H54 (cell line): ENCODE measurements at places on chromosomes 11 and 22.

- DNase-seq: no peak
These were observed 39.0 kb upstream of the SUSD2 start for GRCh38 chr22:24142241-24142640.

GRCh38 chr11:5937868-5938602 lies 4.0 kb upstream of the OR56A3 start:
- no peak for DNase-seq

GRCh38 chr11:57143459-57143858 lies 38.3 kb upstream of the LRRC55 start:
- DNase-seq: no peak

GRCh38 chr11:99634581-99634980 lies 613.8 kb downstream of the CNTN5 start:
- no peak for DNase-seq

- DNase-seq: no peak
These were observed 18.8 kb upstream of the SLCO2B1 start for GRCh38 chr11:75132080-75132479.

DNA sequence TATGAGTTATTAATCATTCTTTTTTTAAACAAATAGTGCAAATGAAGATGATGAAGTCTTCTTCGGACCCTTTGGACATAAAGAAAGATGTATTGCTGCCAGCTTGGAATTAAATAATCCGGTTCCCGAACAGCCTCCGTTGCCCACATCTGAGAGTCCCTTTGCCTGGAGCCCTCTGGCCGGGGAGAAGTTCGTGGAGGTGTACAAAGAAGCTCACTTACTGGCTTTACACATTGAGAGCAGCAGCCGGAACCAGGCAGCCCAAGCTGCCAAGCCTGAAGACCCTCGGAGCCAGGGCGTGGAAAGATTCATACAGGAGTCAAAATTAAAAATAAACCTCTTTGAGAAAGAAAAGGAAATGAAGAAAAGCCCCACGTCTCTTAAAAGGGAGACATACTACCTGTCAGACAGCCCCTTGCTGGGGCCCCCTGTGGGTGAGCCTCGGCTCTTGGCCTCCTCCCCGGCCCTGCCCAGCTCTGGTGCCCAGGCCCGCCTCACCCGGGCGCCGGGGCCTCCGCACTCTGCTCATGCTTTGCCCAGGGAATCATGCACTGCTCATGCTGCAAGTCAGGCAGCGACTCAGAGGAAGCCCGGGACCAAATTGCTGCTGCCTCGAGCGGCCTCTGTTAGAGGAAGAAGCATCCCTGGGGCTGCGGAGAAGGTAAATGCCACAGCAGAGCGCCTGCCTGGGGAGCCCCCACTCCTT lies 11.8 kb downstream of the GTSE1 start:
- DNase-seq: no peak

GRCh38 chr11:61023966-61024295 lies 52.5 kb downstream of the CD6 start:
- DNase-seq: no peak

DNA sequence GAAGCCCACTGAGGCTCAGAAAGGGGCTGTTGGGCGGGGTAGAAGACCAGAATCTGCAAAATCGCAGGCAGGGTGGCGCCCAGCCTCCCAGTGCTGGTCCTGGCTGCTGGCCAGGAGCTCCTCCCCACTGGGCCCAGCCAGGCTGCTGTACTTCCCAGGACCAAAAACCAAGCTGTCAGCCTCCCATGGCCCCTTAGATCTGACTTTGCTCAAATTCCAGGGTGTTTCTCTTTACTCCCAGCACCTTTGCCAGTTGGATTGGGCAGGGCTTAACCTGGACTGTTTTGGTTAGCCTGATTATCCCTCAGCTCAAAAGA lies 44.2 kb upstream of the WEE1 start:
- no peak for DNase-seq

DNA sequence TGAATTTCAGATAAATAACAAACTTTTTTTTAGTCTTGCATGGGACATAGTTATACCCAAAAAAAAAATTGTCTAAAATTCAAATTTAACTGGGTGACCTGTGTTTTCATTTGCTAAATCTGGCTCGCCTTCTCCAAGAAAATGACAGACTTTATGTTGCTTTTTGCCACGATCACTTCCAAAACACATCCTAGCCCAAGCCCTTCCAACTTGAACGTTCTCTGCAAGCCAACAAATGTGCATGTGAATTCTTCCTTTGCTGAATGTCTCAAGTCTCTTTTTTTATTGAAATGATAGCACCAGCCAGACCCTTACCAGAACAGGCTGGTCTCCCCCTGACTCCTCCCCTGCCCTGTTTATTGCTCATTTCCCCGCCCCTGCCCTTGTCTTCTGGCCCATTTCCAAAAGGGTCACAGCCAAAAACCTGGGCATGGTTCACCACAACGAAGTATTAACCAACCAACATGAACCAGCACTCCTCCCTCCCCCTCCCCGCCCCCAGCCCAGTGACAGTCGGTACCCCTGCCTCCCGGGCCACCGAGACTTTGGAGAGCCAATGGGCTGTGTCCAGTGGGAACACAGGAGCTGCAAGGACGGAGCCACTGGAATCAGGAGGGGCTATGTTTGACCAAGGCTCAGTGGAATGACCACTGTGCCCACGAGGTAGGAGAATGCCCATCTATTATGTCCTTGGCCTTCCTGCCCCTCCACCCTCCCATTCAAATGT lies 63.2 kb downstream of the BTG4 start:
- no peak for DNase-seq

GRCh38 chr22:50610581-50610980 lies 10.0 kb downstream of the MAPK8IP2 start:
- DNase-seq: no peak

GRCh38 chr11:72958791-72959190 lies 144.6 kb downstream of the ATG16L2 start:
- peak; percentile 2 for DNase-seq
